ENCODE measurements at places on chromosomes 13 and 19.

DNA sequence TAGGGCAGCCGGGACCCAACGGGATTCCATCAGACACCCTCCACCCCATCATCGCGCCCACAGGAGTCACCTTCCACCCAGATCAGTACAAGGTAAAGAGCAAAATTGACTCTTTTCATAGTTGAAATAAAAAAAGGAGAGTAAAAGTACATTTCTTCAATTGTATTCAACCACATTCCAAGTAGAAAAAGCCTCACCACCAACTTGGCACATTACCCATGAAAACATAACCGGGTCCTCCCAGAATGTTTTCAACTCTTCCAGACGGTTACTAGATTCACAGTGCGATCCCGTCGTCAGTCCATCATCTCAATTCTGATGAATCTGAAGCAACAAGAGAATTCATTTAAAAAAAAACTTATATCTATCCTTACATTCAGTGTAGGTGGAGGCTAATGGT lies 125.2 kb downstream of the RAB20 start:
- no peak for DNase-seq

DNA sequence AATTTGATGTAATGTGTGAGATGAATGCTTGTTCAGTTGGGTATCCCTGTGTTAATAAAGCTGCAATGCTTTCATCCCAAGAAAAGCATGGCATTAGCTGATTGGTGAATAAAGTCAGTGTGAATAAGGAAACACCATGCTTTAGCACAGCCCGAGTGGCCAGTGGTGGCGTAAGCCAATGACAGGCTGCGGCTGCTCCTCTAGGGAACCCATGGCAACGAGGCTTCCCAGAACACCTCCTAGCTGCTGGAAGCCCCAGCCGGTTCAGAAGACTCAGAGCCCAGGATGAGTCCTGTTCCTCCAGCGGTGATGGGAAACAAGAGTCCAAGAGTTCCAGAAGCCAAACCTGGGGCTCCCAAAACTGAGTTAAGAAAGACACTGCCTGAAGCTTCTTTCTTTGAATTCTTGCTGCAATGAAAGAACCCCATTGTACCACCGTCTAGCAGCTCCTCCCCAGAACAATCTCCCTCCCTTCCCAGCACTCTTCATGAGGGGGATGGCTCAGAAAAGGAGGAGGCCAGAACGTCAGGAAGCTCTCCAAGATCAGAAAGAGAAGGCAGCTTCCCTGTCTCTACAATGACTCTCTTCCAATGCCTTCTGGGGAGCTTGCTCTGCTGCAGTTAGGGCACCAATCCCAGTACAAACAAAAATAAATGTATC lies 58.2 kb downstream of the TSHZ3 start:
- DNase-seq, result no peak

DNA sequence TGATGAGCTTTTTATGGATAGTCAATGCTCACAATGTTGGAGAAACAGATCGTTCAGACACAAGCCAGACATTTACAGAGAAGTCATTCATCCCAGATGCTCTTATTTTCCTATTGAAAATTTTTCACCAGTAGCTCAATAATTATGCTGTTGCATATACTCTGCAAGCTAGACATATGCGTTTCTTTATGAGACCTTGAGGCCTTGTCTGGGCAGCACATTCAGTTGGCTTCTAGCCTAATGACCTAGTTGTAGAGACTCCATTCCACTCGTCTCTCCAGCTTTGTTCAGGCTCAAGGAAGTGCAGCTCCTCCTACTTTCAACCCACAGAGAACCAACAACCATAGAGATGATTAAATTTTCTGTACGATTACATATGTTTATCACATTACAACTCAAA lies 237.7 kb downstream of the MZT1 start:
- no peak for DNase-seq

DNA sequence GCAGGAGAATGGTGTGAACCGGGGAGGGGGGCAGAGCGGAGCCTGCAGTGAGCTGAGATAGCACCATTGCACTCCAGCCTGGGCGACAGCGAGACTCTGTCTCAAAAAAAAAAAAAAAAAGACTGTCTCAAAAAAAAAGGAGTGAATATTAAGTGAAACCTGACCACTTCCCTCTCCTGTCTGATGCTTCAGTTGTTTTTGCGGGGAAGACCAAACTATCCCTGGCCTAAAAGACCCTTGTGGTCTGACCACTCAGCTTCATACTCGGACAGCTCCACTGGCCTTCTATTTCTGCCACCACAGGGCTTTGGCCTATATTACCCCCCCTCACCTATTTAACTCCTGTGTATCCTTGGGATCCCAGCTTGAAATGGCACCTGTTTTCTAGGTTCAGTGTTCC lies 2.3 kb downstream of the CLASRP start:
- DNase-seq, result no peak

- DNase-seq, result no peak
Observed at GRCh38 chr13:49560270-49561061, 24.9 kb downstream of the RCBTB1 start.

- no peak for DNase-seq
Observed at GRCh38 chr13:40615619-40616018, 50.8 kb downstream of the FOXO1 start.

- DNase-seq, result no peak
Observed at GRCh38 chr13:47215736-47216135, 318.9 kb upstream of the HTR2A start.

- DNase-seq, result no peak
Observed at GRCh38 chr19:48444936-48445200, 915 bp upstream of the GRWD1 start.

DNA sequence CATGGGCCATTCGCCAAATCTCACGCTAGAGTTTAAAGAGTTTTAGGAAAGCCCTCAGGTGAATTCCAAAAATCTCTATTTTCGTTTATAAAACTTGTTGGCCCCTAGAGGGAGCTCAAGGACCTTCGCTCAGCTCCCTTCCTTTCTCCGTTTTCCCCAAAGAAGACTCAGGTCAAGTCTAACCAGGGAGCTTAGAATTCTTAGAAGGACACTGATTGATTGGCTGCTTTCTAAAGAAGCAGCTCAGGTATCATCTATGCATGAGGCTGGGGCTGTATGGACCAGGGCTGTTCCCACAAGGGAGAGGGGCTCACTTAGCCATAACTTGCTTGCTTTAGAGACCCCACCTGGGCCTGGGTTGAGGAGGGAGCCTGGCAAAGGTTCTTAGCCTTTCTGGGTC lies 20.5 kb downstream of the DZIP1 start:
- DNase-seq, result peak; percentile 46

GRCh38 chr13:85366759-85367417 lies 432.3 kb downstream of the SLITRK6 start:
- DNase-seq, result no peak

DNA sequence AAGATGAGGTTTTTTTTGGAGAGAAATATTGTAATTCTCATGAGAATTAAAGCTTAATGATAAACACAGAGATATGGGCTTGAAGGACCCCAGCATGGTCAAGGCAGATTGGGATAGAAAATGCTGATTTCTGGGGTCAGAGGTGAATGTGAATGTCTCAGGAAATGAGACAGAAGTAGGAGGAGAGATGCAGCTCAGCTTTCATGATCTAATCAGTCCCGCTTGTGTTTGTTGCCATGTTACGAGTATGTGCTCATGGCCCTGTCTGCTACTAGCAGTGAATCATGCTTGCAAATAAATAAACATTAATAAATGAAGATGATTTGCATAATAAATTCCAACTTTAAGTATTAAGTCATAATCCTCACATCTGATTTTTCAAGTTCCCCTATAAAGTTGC lies 23.0 kb upstream of the NDFIP2 start:
- DNase-seq, result no peak

- peak; percentile 36 for DNase-seq
Observed at GRCh38 chr19:13670846-13671245, 93.5 kb upstream of the MRI1 start.

GRCh38 chr13:40779049-40779448 lies 8.1 kb upstream of the MRPS31 start:
- no peak for DNase-seq

GRCh38 chr19:7994114-7994513 lies 11.3 kb downstream of the ELAVL1 start:
- DNase-seq, result no peak

DNA sequence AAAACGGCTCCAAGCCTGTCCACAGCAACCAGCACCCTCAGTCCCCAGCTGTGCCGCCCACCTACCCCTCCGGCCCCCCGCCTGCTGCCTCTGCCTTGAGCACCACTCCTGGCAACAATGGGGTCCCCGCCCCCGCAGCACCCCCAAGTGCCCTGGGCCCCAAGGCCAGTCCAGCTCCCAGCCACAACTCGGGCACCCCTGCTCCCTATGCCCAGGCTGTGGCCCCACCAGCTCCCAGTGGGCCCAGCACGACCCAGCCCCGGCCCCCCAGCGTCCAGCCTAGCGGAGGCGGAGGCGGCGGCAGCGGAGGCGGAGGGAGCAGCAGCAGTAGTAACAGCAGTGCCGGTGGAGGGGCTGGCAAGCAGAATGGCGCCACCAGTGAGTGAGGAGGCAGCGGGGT lies 10.6 kb downstream of the CNOT3 start:
- no peak for DNase-seq

- DNase-seq, result peak; percentile 34
Observed at GRCh38 chr13:91406619-91407018, 8.2 kb downstream of the GPC5 start.

DNA sequence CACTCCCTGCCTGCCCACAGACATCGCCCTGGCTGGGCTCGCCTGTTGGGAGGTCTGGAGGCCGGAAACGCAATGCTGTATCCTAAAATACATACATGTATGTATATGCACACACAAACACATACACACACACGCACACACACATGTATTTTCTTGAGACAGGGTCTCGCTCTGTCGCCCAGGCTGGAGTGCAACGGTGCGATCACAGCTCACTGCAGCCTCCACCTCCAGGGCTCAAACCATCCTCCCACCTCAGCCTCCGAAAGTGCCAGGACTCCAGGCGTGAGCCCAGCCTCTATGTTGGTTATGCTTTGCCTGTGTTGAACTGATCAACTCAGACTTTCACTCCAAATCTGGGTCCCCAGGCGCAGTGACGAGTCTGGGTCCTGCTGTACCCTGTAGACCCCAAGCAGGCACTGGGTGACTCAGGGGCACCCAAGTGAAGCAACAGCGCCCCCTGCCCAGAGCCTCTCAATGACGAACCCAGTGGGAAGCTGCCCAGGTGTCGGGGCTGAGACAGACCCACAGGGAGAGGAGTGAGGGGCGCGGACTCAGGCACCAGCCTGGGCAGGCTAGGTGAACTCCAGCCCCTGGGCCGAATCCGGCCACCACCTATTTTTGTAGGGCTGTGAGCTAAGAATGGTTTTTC lies 27.4 kb upstream of the CACTIN start:
- no peak for DNase-seq

- no peak for DNase-seq
Observed at GRCh38 chr13:43596924-43597598, 189.7 kb downstream of the ENOX1 start.

- no peak for DNase-seq
Observed at GRCh38 chr19:1222394-1222793, 15.4 kb downstream of the CBARP start.

DNA sequence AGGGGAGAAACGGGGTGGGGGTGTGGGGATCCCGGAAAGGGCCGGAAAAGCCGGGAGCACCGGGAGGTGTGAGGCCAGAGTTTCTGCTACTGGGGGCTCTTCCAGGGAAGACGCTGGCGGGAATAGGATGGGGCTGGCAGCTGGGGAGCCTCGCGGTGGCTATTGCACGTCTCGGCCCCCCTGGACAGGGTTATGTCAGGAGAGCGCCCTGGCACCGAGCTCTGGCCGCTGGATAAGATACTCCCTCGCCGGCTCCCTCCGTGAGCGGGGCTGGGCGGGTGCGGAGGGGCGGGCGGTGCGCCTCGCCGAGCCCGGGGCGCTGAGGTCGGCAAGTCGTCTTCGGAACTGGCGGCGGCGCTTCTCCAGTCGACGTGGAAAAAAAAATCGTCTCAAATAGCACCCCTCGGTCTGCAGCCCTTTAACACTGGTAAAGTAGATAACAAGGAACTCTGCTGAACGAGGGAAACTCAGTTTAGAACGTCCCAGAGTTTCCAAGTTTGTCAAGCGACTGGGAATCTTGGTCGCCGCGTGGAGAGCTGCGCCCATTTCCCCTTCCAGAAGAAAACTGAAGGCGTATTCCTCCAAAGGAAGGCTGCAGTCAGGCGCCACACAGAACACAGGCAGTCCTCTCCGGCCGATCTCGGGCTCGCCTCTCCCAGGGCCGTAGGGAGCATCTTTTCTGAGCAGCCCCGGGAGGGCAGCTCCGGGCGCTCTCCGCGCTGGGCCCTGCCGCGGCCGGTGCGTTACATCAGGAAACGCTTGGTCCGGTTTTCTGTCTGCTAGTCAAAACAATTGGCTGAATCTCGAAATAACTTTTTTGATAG lies 115.1 kb downstream of the KCNRG start:
- DNase-seq, result no peak

DNA sequence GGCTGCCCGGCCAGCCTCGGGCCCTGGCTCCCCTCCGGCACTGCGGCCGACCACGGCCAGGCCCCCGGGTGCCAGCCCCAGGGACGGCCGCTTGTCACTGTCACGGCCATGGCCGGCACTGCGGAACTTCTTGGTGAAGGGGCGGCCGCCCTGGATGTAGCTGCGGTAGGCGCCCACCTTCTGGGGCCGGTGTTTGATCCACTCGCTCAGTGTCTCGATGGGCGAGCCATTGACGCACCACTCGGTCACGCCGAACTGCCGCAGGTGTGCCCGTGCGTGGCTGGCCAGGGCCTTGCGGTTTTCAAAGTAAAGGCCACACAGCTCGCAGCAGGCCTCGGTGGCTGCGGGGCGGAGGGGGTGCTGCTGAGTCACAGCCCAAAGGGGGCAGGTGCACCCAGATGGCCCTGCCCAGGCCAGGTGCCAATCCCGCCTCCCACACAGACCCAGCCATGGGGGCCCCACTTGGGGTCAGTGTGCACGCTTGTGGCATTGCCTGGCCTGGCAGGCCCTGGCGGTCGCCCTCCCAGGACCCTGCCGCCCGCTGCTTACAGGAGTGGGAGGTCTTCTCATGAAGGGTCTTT lies 6.0 kb upstream of the AKAP8L start:
- DNase-seq, result no peak

DNA sequence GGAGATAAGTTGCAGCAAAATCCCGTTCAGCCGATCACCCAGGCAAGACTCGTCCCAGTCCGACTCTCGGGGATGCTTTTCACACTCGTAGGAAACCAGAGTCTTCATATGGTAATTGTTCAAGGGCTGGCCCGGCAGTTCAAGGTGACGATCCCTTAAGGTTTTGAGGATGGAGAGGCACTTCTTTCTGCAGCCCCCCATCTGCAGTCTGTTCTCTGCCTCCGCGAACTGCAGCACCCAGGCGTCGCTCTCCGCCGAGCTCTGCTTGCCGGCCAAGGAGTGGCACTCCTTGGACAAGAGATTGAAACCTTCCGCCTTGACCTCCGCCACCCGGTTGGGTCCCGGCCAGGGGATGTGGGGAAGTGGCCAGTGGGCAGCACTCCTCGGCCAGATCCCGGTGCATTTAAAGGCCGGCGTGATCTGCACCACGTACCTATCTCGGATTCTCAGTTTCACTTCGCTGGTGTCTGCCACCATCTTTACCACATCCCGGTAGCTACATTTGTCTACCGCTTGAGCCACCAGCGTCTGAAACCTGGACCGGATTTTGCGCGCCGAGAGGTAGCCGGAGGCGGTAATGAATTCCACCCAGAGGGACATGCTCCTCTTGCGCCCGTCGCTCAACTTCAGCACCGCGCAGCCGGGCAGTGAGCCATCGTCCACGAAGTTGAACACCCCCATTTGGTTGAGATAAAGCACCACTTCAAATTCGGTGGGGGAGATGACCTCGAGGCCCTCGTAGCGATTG lies 1.1 kb downstream of the MAB21L1 start:
- no peak for DNase-seq

GRCh38 chr19:33530296-33530695 lies 8.7 kb upstream of the PEPD start:
- DNase-seq, result no peak

All from NCI-H1436 (cell line).